Spinal cord (tissue), 10 donors: ENCODE measurements at places on chromosomes 3 and 15.
A peak's percentile ranks its signal among the peaks of the same experiment; 100 is the strongest.

GRCh38 chr3:133568294-133569014, 5.0 kb upstream of the CDV3 start:
- no peak for DNase-seq

DNA sequence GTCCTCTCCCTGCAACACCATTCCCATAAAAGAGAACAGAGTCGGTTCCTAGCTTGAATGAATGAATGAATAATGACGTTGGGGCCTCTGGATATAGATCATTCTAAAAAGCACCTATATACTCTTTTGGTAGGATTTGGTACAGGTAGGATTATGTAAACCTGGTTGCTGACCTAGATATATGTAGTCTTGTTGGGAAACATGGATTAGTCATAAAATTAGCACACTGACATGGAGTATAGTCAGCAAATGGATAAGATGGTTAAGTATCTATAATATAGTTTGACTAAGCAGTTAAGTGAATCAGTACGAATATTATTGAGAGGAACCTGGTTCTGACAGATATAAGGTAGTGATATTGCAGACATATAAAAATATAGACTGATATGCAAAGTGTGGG, 142.5 kb downstream of the FILIP1L start:
- DNase-seq: no peak

DNA sequence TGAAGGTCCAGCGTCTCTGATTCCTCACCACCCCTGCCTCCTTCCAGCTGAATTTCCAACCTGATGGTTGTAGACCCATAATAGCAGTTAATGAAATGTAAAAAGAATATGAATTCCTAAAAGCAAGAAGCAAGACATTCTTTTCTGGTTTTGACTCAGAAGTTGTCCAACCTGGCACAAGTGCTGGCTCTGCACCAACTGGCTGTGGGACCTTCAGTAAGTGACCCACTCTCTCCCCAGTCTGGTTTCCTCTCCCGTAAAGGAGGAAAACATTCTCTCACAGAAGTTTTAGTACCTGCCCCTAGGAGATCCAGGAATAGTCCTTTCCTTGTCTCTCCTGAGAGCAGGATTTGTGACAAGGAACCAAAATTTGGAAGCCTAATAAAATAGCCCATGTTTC, 236.9 kb upstream of the TRIM42 start:
- DNase-seq: no peak

DNA sequence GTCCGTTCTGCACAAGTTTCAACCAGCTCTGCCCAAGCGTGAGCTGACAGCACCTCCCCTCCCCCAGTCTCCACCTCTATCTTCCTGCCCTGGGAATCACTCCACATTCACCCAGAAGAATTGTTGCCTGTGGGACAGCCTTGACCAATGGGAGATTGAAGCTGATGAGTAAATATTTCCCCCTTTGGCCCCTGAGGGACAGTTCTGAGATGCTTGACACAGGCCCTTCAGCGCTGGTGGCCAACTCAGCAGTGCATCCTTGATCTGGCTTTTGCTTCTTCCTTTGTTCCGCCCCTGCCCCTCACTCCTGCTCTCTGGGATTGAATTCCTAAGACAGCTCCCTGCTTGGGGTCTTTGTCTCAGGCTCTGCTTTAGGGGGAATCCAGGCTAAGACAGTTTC, 13.1 kb upstream of the SKIC8 start:
- no peak for DNase-seq

GRCh38 chr3:39385456-39386090, 2.4 kb downstream of the SLC25A38 start:
- DNase-seq: no peak

- peak; percentile 59 for DNase-seq
Observed at GRCh38 chr15:44102675-44103254, 92.3 kb downstream of the FRMD5 start.

GRCh38 chr15:68276668-68277067, 877 bp upstream of the FEM1B start:
- no peak for DNase-seq

- DNase-seq: no peak
Observed at GRCh38 chr3:189395825-189396224, 224.1 kb downstream of the TPRG1 start.

DNA sequence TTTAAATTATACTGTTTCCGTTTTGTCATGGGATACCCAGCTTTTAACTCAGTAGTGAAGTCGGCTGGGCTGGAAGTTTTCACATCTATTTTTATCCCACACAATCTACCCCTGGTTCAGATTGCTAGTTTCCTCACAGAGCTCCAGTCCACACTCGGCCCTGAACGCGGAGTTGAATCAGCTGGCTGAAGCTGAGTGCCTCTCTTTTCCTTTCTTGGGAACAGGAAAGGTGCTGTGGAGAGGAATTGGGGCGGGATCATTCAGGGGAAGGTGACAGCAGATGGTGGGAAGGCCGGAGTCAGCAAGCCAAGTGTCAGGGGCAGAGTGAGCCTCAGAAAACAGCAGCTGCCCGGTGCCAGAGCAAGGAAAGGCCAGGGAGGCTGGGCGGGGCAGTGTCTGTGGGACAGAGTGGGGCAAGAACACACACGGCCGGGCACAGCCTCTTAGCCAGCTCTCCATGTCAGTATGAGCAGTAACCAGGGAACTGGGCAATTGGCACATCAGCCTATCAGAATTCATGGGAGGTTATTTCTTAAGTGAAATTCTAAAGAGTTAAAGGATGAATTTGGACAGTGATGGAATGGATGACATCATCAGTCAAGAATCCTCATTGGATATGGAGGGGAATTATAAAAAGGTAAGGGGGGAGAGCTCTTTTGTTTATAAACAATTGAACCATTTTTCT, 135.7 kb upstream of the IL12A start:
- no peak for DNase-seq

DNA sequence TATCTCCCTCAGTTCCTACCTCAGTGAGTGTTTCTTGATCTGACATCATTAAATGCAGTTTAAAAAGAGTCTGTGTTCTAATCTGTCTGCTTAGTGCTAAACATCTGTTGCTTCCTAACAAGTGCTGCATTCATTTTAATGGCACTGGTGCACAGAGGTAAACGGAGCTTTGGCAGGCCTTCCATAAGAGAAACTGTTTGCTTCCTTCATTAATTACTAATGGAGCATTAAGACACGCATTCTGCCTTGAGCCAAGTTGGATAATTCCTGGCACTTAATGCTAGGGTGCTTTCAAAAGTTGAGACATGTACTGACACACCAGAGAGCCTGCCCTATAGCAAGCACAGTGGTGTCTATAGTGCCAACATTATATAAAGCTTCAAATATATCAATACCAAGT, 34.7 kb downstream of the SCG5 start:
- peak; percentile 57 for DNase-seq

GRCh38 chr15:23565395-23566070, at the start of gene MKRN3:
MKRN3 (plus strand) TSS chr15:23565674; CDS start chr15:23565783, 109 bp downstream.
- no peak for DNase-seq

DNA sequence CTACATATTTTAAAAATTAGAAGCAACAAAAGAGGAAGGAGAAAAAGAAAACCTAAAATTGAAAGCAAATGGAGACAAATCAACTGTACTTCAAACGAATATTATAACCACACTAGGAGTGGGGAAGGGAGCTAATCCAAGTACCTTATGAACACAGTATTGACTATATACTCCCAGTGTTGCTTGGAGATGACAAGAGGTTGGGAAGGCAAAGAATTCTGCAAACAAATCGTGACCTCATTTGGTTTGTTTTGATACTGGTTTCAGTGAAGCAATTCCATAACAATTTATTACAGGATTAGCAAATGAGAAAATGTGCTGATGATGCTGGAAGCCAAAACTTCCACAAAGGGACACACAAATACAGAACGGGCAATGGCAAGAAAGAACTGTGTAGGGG, 268.1 kb downstream of the ULK4 start:
- DNase-seq: no peak

DNA sequence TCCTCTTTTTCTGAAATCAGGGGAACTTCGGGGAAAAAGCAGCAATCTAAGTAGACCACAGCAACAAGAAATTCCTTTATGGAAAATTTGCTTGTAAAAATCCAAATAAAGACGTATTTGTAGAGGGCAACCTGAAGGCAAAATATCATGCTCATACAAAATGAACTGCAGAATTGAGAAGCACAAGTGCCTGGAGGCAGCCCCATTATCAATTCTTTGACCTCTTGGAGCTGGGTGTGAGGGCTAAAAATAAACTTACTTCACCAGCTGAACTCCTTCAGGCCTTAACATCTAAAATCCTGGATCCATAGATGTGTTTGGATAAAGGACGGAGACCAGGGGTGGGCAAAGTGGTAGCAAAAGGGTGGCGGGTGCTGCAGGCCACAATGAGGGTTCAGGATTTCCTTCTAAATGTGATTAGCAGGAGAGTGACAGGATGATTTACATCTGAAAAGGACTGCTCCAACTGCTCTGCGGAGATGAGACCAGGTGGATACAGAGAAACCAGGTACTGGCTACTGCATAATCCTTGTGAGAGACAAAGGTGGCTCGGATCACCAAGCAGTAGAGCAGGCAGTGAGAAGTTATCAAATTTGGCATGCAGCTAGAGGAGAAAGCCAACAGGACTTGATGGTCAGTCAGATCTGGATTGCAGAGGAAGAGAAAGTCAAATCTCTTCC, 81.7 kb upstream of the TJP1 start:
- no peak for DNase-seq

DNA sequence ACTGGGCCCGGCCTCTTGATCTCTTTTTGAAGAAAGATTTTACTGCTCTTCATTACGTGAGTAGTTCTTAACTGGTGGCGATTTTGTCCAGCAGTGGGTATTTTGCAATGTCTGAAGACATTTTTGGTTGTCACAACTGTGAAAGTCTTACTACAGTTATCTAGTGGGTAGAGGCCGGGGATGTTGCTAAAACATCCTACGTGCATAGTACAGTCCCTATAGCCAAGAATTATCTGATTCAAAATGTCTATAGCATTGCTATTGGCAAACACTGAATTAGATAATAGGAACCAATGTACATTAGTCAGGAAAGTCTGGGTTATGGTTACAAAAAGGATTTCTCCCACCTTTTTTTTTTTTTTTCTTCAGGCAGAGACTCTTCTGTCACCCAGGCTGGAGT, 38.1 kb downstream of the FOXL2 start:
- DNase-seq: no peak

GRCh38 chr3:101571028-101571895, 2.7 kb upstream of the PCNP start:
- DNase-seq: no peak

DNA sequence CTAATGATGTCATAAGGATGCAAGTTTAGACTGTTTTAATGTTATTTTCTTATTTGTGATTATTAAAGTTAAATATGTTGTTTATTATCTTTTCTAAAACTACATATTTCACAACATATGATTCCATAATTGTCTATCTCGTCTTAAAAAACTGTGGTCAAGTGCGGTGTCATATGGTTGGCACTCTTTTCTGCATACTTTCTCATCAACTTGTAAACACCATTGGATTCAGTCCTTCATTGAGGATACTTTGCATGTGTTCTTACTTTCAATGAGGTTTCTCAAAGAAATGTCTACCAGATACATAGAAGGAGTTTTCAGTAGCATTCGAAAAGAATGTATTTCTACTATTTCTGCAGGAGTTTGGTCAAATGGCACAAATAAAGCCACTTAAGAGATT, 22.0 kb upstream of the ALPK3 start:
- DNase-seq: no peak

DNA sequence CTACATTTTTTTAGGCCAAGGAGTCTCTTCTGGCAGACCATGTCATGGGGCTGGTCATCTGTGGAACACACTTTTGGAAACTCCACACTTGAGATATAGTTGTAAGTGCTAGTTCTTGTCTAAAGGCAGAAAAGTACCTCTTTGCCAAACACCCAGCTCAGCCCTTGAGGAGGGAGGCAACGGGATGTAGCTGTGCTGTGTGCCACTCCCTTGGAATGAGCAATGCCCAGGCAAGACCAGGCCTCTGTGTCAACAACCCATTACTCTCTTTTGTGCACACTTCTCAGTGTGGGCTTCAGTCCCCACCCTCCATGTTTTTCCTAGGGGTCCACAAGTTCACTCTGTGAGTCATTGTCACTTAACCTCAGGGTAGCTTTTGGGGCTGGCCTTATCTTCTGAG, 528.3 kb upstream of the CFAP20DC start:
- no peak for DNase-seq
